ENCODE measurements at places on chromosomes 16 and 17.
A peak's percentile ranks its signal among the peaks of the same experiment; 100 is the strongest.

- DNase-seq: no peak
Observed at GRCh38 chr16:56478281-56479049, 27.1 kb downstream of the OGFOD1 start.

GRCh38 chr17:39194089-39194984, 3.1 kb downstream of the CACNB1 start:
- DNase-seq: peak; percentile 70

DNA sequence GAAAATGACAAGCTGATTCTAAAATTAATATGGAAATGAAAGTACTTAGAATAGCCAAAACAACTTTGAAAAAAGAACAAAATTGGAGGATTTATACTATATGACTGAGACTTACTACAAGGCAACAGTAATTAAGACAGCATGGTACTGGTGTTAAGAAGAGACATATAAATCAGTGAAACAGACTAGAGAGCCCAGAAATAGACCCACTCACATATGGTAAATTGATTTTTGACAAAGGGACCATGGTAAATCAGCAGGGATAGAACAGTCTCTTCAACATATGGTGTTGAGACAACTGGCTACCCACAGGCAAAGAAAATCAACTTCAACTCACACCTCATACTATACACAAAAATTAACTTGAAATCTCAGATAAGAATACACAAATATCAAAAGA, 12.9 kb downstream of the CMC2 start:
- no peak for DNase-seq

DNA sequence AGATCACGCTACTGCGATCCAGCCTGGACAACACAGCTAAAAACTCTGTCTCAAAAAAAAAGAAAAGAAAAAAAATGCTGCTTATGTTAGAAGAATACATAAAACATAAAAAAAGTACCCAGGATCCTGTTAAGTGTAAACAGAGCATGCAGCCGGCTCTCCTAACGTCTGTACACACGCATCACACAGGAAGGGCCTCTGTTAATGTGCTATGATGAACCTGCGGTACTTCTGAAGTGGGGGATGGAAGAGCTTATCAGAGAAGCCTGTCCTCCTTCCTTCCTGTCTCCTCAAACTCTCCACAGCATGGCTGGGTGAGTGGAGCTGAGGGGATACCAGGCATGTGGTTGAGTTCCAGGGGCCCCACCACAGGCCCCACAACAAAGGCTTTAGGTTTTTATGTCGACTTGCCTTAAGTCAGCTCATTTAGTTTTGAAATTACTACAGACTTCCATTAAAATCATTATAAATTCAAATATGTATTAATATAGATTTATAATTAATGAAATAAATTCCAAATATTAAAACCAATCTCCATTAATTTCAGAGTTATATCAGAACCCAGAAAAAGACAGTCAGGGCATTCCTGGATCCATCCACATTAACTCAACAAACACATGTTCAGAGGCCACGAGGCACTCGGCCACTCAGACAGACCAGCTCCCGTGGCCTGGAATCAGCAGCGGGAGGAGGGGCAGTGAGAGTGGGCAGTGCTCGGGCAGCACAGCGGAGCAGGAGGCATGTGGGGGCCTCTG, 11.7 kb downstream of the CCDC57 start:
- no peak for DNase-seq

DNA sequence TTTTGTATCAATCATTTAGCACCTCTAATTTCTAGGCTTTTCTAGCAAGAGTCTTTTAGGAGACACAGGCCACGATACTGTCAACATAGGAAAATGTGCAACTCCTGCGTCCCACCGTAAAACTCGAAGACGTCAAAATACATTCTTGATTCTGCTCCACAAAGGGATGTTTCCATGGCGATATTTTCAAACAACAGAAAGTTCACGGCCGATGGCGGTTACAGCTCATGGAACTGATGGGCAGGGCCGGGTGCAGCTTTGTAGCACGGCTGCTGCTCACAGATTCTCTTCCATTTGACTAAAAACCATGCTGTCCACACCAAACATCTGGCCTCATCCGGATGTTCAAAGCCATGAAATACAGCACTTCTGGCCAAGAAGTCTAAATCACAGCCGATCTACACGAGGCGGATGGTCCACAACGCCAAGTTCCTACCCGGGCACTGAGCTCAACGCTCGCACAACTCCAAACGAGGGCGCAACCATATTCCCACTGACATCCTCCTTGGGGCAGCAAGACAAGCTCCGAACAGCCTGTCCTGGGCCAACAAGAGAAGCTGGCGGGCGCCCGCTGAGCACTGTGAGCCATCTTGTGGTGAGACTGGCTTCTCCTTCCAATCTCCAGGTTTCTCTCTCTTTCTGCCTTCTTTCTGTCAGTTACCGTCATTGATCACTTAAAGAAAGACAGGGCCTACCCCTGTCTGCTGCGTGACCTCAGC, 79.8 kb downstream of the ZNF778 start:
- DNase-seq: no peak

DNA sequence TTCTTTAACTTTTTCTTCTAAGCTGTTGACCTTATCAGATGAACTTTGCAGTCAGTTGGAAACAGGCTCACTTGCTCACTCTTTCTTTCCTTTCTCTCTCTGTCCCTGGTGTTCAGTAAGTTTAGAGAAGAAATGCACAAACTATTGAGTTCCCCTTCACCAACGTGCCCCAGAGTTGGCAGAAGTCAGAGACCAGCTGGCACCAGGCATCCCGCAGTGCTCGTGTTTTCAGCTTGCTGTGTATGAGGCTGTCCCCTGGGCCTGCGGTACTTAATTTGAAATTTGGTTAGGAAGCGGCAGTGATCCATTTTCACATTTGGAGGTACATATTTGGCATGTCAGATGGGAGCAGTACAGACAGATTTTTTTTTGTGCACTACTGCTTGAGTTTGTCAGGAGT, 258.6 kb downstream of the SNX29 start:
- no peak for DNase-seq

GRCh38 chr16:89168381-89169189, 3.0 kb upstream of the CDH15 start:
- DNase-seq: no peak

- DNase-seq: no peak
Observed at GRCh38 chr16:56297684-56298083, 106.4 kb downstream of the GNAO1 start.

DNA sequence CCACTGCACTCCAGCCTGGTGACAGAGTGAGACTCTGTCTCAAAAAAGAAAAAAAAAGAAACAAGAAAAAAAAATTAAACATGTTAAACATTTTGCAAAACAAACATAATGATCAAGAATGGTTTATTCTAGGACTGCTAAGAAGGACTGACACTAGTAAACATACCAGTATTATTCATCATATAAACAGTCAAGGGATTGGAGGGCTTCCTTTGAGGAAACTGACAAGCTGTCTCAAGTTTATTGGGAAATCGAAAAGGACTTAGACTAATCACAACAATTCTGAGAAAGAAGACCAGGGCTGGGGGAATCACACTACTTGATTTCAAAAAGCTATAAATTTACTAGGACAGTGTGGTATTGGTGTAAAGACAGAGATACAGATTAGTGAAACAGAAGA, 75.5 kb downstream of the MYH10 start:
- DNase-seq: no peak

GRCh38 chr16:11112723-11113348, 143.2 kb downstream of the SOCS1 start:
- DNase-seq: no peak

DNA sequence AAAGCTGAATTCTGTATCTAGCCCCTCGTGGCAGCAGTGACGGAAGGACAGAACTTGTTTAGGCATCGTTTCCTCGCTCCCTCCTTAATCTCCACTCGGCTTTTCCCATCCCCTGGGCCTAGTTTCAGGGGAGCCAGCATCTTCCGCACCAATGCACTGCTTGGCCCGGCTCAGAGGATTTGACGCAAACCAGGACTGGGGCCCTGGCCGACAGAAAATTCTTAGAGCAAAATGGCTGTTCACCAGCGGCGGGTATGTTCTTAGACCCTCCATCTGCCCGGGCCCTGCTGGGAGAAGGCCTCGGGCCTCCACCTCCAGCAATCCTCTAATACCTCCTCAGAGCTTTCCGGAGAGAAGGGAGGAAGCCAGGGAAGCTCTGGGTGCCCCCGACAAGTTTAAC, 54.6 kb downstream of the TBC1D16 start:
- peak; percentile 30 for DNase-seq

DNA sequence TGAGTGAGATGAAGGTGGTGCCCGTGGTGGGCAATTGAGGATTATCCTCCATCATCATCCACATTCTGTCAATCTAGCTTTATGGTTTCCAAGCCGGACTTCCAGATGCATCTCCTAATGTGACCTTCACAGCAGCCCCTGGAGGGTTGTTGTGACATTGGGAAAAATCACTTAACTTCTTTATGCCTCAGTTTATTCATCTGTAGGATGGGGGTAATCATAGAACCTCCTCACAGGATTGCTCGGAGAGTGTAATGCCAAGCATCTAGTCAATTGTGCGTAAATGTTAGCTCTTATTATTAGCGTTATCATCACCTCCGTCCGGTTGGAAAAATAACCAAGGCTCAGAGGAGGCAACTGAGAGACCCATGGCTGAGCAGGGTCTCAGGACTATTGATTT, 214.0 kb downstream of the CCDC182 start:
- no peak for DNase-seq

DNA sequence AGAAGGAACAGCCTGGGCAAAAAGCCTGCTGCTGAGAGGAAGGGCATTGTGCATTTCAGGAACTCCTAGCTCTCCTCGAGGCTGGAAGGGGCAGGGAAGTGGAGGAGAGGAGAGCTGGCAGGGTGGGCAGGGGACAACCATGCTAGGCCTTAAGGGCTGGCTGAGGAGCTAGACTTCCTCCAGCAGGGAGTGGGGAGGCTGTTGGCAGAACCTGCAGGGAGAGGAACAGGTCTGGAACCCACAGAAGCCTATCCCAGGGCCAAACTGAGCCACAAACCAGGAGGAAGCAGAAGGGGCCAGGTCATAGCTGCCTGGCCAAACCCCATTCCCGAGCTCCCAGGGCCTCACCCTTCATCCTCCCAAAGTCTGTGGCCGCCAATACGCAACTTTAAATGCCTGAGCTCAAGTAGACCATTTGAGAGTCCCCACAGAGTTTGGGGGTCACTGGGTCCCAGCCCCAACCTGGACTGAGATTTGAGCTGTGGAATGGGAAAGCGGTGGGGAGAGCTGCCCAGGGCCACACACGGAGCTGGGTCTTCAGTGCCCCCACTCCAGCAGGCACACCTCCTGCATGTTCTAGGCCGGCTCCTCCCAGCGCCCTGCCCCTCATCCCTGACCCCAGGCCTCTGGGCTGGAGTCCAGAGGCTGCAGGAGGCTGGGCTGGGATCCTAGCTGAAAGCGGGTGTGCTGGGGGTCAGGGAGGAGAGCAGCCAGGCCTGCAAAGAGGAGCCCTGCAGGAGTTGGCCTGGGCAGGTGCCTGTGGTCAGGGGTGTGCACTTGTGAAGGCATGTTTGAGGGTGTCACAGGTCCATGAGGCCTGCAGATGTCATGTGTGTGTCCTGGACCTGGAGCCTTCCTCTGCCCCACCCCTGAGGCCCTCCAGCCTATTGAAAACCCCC, 4.5 kb downstream of the CDH5 start:
- no peak for DNase-seq

GRCh38 chr17:40824015-40824832, 1.8 kb upstream of the KRT10 start:
- DNase-seq: no peak

DNA sequence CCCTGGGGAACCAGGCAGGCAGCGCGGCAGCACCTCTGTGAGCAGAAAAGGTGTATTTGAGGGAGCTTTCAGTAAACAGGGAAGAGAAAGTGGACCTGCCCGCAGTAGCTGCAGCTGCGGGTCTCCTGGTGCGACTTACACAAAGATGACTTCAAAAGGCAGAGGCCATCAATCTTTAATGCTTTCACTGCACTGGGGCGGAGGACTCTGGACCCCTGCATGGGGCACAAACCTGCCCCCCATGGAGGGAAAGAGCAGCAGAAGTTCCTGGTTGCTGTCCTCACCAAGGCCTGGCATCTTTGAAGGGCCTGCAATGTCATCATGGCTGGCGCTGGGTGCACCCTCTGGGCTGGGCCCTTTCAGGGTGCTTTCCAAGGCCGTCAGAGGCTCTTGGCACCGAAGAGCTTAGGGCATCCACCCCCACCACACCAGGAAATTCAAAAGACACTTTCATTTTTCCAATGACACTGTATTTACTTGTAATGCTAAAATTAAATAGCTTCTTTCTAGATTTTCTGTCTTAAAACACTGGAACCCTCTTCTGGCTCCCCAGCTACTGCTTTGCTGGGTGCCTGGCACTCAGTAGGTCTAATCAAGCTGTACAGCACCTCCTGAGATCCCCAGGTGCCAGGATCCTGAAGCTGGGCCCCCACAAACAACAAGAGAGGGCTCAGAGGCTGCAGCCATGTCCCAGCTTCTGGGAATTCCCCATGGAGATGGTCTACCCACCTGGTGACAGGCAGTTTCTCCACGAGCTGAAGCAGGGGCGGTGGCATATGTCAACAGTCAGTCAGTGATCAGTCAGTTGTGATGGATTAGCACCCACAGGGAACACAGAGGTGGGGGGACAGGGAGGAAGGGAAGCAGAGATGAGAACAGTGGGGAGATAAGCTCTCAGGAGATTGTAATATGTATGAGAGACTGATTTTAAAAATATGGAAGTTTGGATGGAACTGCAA, 2.1 kb upstream of the CACNG1 start:
- peak; percentile 41 for DNase-seq

DNA sequence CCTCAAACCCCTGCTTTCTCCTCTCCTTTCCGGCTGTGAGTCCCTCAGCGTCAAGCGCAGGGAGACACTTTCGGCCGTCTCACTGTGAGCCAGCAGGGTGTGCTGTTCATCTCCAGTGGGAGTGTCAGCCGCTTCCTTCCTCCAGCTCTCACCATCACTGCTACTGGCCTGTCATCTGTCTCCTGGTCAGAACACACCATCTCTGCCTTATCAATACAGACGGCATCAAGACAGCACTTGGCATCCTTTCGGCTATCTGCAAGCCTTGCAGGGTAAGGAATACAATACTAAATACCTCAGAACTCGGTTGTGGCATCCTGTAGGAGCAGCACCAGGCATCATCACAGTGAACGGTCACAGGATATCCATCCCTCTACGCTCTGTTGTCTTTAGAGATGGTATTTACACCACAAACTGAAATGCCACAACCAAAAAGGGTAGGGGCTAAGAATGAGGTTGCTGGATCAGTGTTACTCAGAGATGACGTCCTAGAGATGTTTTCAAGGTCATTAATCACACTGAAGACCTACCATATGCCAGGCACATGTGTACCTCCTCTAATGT, 20.7 kb upstream of the CMTM4 start:
- no peak for DNase-seq

DNA sequence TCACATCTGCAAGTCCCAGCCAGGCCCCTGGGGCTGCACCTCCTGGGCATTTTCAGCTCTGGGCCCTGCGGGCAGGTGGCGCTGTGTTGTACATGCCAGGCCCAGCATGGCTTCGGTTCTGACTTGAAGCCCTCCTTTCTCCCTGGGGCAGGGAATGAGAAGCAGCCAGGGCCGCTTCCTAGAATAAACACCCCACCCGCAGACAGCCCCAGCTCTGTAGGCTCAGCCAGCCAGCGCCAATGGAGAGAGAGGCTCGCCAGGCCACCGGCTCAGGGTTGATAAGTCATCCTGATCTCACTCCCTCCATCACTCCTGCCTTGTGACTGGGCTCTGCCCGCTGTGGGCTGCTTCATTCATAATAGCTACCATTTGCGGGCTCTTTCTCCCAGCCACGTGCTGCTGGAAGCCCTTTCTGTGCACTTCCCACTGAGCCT, 6.0 kb upstream of the GLIS2 start:
- DNase-seq: no peak

GRCh38 chr17:57985675-57985974, 2.4 kb downstream of the VEZF1 start:
- no peak for DNase-seq

Data from caudate nucleus (tissue), 63 donors.